Left ventricle myocardium inferior (tissue), 1 donor: ENCODE measurements at places on chromosomes 7 and 10. TPM values are rescaled to one million over a fixed set of nuclear protein-coding genes. Genes with fewer than 3 reads are reported as not detected.

- DNase-seq, result no peak
Observed at GRCh38 chr10:83612050-83612449, 527.3 kb upstream of the GHITM start.

Gene SH2B2
- 1.0 TPM for total RNA-seq

DNA sequence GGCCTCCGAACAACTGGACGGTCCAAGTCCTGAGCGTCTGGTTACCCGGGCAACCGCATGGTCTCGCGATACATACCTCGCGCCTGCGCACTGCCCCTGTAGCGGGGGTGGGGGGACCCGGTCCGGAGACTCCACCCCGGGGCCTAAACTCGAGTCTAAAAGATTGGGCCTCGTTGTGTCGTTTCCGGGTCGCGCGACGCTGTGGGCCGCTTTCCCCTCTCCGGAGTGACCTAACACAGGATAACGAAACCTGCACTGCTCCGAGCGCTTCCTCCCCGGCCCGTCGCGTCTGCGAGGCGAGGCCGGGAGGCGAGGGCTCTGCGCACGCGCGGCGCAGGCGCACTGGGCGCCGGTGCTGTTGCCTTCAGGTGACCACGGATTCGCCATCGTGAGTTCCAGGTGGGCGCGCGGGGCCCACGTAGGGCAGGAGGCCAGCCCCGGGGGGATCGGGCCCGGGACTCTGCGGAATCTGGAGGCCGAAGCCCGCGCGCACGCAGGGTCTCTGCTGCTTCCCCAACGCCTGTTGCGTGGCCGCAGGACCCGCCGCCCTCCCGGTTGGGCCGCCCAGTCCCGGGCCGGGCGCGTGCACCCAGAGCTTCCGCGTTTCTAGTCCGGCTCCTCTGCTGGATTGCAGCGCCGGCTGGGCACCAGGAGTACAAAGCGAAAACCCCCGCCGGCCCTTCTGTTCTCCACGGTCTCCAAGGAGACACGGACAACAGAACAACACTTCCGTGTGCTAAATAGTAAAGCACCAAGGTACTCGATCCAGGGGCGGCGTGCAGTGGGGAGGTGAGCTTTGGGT, at the start of gene RPP38:
TSS of gene RPP38 (plus strand) at position 345 of the 802 bp plus-strand sequence. CDS start 5,960 bp downstream, outside the sequence.
- peak; percentile 95 for DNase-seq

GRCh38 chr10:35633006-35633980, 8.8 kb downstream of the FZD8 start:
- no peak for DNase-seq

Gene PTN
- total RNA-seq, result 11.2 TPM

GRCh38 chr10:127149501-127150081, 46.8 kb downstream of the INSYN2A start:
- DNase-seq, result no peak

Gene PLOD3
- 38.7 TPM for total RNA-seq

Gene PNLIPRP2
- not detected for total RNA-seq

GRCh38 chr10:119412244-119413092, 130.1 kb downstream of the RGS10 start:
- DNase-seq, result peak; percentile 83

Gene HGF
- total RNA-seq, result 2.3 TPM

DNA sequence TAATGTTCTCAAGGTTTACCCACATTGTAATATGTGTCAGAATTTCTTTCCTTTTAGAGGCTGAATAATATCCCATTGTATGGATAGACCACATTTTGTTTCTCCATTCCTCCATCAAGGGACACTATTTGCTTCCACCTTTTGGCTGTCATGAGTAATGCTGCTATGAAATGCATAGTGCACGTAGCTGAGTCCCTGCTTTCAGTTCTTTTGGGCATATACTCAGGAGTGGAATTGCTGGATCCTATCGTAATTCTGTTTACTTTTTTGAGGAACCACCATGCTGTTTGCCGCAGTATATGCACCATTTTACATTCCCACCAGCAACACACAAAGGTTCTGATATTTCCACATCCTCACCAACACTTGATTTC, 60.0 kb downstream of the PRF1 start:
- DNase-seq, result no peak

GRCh38 chr7:125636320-125636962, 706.8 kb upstream of the POT1 start:
- no peak for DNase-seq

DNA sequence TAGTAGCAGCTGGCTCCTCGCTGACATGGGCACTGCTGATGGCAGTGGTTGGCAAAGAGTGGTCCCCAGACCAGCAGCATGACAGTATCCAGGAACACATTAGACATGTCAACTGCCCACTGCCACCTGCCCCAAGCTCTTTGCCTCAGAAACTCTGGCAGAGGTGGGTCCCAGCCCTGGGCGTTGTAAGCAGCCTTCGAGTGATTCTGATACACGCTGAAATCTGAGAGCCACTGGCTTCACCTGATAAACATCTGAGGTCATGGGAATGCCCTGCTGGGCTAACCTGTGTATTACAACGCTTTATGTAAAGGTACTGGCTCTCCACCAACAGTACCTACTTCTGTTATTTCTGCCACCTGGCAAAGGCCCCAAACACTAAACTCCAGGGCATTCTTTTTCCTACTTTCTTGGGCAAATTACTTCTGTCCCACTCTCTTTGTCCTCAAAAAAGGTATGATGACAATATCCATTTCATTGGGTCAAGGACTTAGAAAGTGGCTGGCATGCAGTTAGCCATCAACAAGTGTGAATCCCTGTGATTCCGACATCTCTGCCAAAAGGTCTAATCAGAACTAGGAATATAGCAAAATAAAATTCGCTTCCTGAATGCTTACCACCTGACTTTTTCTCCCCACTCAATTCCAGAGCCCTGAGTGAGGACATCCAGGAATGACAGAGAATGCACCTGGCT, 9.2 kb downstream of the SGMS1 start:
- no peak for DNase-seq

- DNase-seq, result no peak
Observed at GRCh38 chr7:45155941-45156340, 1.6 kb upstream of the RAMP3 start.

DNA sequence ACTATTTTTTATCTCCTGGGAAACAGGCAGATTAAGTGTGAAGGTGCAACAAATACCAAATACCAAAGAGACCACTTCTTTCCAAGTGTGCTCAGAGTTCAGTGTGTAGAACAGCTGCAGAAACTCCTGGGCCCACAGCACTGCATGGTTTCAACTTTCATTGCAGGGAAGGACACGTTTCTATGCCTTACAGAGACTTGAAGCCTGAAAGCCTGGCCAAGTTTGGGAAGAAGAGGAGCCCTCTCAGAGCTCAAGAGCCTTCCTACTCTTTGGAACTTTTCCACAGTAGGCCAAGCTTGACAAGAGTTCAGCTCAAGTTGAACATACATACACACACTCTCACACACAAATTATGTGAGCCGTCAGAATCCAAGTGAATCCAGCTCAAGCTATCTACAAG, 2.5 kb downstream of the HOXA4 start:
- DNase-seq, result no peak

Gene TMEM168
- total RNA-seq, result 13.3 TPM

- no peak for DNase-seq
Observed at GRCh38 chr7:73834626-73835191, 3.9 kb downstream of the CLDN4 start.

Gene IFIT3
- total RNA-seq, result 6.9 TPM

Gene FOXI2
- total RNA-seq, result 0.08 TPM

DNA sequence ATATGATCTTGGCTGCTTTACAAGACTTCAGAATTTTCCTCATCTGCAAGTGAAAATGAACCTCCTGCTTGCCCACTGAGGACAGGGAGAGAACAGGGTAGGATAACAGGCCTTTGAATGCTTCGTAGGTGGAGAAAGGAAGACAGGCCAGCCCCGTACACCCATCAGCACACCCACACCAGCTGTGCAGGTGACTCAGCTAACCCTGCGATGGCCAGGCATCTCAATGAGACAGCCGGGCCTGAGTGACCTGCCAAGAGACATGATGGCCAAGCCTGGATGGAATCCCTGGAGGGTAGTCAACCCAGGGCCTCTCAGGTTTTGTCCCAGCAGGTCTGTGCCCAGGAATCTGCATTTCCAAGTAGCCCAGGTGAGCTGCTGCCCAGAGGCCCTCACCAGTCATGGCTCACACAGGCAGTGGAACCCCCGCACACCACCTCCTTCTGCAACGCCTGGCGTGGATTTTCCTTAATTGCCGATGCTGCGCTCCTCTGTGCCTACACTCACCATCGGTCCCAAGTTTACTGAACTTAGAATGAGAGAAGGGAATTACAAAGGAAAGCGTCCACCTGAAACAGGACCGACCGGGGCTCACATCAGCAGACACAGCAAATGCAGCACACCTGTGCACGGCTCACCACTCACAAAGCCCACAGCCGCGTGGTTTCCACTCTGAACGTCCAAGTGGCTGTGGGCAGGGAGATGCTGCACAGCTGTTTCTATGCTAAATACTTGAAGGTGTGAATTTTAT, 163.7 kb downstream of the DIP2C start:
- DNase-seq, result no peak

Gene PBLD
- total RNA-seq, result 5.1 TPM

Gene ADAM12
- 0.27 TPM for total RNA-seq

DNA sequence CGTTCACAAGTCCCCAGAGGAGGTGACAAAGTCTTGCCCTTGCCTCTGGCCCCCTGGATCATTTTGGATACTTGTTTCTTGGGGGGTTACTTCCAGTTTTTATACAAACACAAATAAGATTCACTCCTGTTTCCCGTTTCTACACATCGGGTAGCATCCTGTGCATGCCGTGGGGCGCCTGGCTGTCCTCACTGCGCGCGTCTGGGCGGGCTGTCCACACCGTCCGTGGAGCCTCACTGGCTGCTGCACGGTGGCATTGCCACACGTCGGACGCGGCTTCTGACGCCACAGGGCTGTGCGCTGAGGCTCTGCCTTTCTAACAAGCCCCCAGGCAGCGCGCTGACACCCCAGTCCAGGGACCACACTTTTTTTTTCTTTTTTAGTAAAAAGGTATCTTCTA, 18.4 kb downstream of the BNIP3 start:
- DNase-seq, result no peak

- DNase-seq, result no peak
Observed at GRCh38 chr10:102299873-102300272, 54.5 kb downstream of the GBF1 start.

DNA sequence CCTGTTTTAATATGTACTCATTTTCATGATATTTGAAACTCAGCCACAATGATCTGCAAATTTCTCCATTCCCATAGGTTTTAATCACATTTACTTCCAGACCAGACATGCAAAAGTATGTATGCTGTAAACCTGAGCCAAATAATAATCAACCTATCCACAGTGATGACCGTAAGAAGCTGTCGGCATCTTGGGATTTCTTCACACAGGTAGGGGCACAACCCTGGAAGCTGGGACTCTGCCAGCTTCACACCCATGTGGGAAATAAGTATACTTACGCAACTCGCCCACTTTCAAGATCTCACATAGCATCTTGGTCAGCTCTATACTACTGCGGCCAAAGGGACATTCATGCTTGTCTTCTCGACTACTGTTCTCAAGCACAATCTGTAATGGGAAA, 352.3 kb downstream of the ELMO1 start:
- no peak for DNase-seq

Gene VOPP1
- total RNA-seq, result 23.7 TPM

- no peak for DNase-seq
Observed at GRCh38 chr7:30142710-30143109, 7.9 kb downstream of the MTURN start.

DNA sequence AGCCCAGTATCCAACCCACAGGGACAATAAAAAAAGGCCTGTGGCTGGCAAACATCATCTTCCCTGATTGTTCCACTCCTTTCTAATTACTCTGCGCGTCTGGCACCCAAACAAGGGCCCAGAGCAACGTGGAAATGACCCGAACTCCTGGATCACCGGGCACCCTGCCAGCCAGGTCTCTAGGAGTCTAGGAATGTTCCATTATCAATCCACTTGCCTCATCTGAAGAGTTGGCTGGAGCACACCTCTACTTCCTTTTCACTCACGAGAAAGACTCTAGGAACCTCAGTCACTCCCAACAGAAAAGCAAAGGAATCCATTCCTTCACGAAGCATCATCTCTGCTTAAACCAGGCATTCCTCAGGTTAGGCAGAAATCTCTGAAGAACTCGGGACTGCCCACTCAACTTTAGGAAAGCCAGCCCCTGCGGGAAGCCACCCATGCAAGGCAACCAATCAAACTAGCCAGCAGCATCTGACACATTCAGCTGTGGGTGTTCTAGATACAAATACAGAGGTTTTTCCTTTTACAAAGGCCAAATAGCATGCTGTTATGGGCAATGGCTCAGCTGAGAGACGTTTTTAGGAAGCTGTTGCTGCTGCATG, 37.7 kb downstream of the ATXN7L1 start:
- peak; percentile 29 for DNase-seq
